ENCODE measurements at places on chromosomes 11 and 22.

DNA sequence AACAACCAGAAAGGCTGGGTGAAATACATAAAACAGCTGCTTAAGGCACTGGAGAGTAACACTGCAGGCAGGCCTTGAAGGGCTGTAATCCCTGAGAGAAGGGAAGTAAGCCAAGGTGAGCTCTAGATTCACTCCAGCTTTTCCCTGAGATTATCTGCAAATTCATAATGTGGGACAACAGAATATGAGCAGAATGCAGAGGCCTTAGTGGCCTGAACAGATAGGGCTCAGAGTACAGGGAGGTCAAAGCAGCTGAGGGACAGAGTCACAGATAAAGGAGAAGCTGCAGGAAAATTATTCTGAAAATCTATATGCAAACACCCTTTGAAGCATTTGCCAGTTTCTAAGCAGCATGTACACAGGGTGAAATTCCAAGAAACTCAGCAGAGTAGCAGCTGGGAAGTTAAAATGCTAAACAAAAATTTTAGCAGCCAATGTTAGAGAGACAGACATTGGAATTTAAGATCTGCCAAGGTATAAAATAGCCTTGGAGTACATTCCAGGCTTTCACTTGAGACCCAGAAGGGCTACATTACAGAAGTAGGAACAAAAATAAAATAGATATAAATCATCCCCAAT, 48.1 kb upstream of the CWF19L2 start:
- DNase-seq: no peak

GRCh38 chr11:91876746-91877145, 347.9 kb upstream of the FAT3 start:
- no peak for DNase-seq

DNA sequence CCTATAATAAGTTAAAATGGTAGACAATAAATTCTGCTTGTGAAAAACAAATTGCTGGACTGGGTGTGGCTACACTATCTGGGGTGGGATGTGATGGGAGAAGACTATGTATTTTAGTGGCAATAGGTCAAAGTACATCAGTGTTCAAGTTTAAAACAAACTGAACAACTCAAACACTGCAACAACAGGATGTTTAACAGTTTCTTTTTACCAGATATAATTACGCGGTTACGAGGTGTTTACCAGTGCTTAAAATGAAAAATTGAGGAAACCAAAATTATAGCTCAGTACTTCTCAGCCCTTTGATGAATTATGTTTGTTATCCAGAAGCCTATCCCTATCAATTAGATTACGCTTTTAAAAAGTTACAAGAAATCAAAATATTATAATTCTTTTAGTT, 3.2 kb downstream of the PRDM10 start:
- DNase-seq: no peak

DNA sequence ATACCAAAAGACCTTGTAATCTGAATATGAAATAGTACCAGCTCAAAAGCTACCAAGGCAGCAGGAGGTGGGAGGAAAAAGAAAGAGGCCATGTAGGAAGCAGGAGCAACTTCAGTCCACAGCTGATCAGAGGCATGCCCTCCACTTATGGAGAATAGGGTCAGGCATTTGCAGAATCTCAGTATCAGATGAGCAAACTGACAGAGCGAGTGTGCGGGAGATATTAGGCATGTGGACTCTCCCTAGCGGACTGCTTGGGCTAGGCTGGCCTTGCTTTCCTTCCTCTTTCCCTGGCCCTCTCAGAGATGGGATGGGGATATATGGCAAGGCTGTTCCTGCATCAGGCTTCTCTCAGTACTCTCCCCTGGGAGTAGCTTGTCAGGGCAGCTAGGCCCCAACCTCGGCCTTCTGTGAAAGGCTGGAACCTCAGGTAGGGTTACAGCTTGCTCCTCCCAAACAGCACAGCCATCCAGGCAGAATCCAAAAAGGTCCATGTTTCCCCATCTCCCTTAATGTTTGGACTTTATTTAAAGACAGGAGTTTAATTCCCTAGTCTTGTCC, 37.0 kb downstream of the ETS1 start:
- no peak for DNase-seq

DNA sequence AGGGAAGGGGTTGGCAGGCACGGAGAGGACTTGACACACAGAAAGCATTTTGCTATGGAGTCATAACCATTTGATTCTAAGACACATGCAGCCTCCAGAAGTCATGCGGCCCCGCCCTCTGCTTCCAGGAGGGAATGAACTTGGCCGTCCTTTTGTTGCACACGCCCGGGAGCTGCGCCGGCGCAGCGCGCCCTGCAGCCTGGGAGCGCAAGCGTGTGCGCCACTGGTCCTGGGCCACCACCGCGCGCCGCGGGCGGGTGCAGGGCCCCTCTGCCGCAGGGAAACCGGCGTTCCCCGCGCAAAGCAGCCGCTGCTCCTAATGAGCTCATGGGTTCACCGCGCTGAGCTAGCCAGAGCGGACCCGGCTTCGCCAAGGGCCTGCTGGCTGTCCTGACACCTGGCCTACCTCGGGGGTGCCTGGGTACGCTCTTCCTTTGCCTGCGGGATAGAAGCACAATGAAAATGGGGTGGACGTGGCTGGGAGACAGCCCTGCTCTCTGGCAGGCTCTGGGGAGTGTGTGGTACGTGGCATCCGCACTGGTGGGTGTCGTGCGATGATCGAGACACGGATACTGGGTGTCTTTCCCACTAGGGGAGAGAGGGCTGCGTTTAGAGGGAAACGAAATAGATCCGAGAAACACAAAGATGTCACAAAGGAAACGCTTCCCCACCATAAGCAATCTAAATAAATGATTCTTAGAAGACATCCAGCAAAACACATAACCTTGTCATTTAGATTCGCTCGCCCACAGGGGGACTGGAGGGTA, 669 bp downstream of the MICAL3 start:
- peak; percentile 95 for DNase-seq

All from AG08395 (cell line).